ENCODE measurements at places on chromosomes 13 and 19. TPM values are rescaled to one million over a fixed set of nuclear protein-coding genes. Genes with fewer than 3 reads are reported as not detected.

KIR3DL1 gene
- 0.16 TPM for total RNA-seq

GRIN3B gene
- total RNA-seq, result 0.51 TPM

KLK5 gene
- not detected for total RNA-seq

KLK2 gene
- total RNA-seq, result not detected

RTBDN gene
- not detected for total RNA-seq

CPB2 gene
- not detected for total RNA-seq
